ENCODE measurements at places on chromosomes 3 and 15.

- no peak for DNase-seq
Measured at GRCh38 chr3:61853912-61854311, 292.5 kb downstream of the PTPRG start.

DNA sequence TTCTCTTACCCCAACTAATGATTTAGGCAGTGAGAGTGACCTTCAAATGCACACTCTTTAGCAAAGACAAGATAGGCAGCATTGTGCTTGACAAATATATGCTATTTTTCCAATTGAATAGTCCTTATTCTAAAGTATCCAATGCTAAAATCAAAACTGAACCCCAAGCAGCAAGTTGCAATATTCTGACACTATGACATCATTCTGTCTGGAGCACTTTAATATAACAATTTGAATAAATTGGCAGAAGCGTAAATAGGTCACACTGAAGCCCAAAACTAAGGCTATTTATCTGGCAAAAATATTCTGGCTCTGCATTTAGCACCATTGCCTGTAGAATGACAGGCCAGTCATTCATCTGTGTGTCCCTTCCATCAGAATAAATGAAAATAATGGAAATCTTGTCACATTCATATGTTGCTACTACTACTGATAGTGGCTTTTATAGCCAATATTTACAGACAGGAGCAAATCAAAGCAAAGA lies 2.9 kb downstream of the CBLB start:
- no peak for DNase-seq

GRCh38 chr3:151096716-151097115 lies 11.3 kb downstream of the MED12L start:
- no peak for DNase-seq

DNA sequence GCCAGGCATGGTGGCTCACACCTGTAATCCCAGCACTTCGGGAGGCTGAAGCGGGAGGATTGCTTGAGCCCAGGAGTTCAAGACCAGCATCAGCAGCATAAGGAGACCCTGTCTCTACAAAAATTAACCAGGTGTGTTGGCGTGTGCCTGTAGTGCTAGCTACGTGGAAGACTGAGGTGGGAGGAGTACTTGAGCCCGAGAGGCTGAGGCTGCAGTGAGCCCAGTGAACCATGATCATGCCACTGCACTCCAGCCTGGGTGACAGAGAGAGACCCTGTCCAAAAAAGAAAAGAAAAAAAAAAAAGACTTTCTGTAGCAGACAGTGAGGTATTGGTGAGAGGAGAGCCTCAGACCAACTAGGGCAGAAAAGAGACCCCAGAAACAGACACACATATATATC lies 263.8 kb downstream of the XXYLT1 start:
- DNase-seq: no peak

DNA sequence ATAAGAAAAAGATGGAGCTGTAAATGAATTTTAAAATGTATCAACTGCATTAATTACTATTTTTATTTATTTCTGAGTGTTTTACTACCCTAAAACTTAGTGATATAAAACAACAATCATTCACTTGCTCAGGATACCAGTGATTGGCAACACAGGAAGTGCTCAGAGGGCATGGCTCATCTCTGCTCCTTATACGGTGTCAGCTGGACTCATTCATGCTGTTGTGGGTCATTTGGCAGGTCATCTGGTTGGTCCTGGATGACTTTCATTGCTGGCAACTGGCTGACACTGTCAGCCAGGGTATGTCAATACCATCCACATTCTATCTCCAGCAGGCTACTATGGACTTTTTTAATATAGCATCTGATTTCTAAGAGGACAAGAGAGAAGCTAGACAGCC lies 689.6 kb upstream of the NECTIN3 start:
- DNase-seq: no peak

GRCh38 chr3:23654571-23654970 lies 151.2 kb upstream of the UBE2E1 start:
- DNase-seq: no peak

- DNase-seq: no peak
Measured at GRCh38 chr3:35291471-35292236, 347.7 kb upstream of the ARPP21 start.
